ENCODE measurements at places on chromosomes 4 and X. TPM values are rescaled to one million over a fixed set of nuclear protein-coding genes. Genes with fewer than 3 reads are reported as not detected.

The NHS gene
- 8.3 TPM for total RNA-seq

The TRIM60 gene
- not detected for total RNA-seq

GRCh38 chr4:125368146-125368545 lies 53.4 kb downstream of the FAT4 start:
- no peak for DNase-seq

DNA sequence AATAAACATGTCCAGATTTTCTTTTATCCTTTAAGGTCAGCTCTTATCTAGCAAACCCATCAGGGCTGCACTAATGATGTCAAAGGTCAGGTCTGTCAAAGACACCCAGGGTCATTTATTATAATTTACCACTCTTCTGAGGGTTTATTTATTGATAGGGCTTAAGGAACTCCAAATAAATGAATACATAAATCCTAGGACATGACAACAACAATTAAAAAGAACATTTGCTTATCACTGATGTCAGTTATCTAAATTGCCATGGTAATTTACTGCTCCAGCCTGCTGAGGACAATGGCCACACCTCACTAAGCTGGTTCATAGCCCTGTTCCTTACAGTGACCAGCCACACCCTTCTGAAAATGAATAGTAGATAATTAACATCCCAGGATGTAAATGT lies 317.1 kb downstream of the UNC5C start:
- no peak for DNase-seq

The GSPT2 gene
- total RNA-seq, result 2.7 TPM

GRCh38 chr4:184962125-184962638 lies 56.1 kb upstream of the HELT start:
- peak; percentile 12 for DNase-seq

- DNase-seq, result no peak
Observed at GRCh38 chr4:74284053-74284452, 24.2 kb upstream of the EPGN start.

DNA sequence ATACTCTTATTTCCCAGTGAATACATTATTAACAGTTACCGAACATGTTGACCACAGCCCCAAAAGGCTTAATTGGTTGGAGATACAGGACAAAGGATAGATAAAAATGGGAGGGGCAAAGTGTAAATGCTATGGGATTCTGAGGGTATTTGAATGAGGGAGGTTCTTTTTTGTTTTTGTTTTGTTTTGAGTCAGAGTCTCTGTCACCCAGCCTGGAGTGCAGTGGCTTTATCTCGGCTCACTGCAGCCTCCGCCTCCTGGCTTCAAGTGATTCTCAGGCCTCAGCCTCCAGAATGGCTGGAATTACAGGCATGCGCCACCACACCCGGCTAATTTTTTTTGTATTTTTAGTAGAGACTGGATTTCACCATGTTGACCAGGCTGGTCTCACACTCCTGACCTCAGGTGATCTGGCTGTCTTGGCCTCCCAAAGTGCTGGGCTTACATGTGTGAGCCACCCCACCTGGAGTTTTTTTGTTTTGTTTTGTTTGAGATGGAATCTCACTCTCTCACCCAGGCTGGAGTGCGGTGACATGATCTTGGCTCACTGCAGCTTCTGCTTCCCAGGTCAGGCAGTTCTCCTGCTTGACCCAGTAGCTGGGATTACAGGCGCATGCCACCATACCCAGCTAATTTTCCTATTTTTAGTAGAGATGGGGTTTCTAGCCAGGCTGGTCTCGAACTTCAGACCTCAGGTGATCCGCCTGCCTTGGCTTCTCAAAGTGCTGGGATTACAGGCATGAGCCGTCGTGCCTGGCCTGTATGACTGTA lies 9.0 kb downstream of the UBE2K start:
- DNase-seq, result no peak

GRCh38 chrX:68252664-68253063 lies 180.6 kb downstream of the OPHN1 start:
- DNase-seq, result no peak

GRCh38 chr4:77336411-77337142 lies 179.6 kb downstream of the CCNG2 start:
- no peak for DNase-seq

The TMPRSS11A gene
- total RNA-seq, result 26.0 TPM

The RADX gene
- total RNA-seq, result 5.4 TPM

The CCNG2 gene
- 31.4 TPM for total RNA-seq

All from vagina (tissue), 2 donors.